D341Med (cell line): ENCODE measurements at places on chromosomes 7 and 10.
A peak's percentile ranks its signal among the peaks of the same experiment; 100 is the strongest.

DNA sequence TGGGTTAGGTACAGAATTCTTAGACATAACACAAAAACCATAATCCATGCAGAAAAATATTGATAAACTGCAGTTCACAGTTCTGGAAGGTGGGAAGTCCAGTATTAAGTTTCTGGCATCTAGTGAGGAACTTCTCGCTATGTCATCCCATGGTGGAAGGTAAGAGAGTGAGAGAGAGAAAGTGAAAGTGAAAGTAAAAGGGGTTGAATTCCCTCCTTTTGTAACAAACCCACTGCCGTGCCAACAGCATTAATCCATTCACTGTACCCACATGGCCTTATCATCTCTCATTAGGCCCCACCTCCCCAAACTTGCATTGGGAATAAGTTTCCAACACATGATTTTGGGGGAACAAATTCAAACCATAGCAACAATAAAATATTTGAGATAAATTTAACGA, 17.1 kb downstream of the ZNF485 start:
- DNase-seq = no peak

GRCh38 chr7:77254429-77254828, 54.8 kb upstream of the FGL2 start:
- DNase-seq = no peak

DNA sequence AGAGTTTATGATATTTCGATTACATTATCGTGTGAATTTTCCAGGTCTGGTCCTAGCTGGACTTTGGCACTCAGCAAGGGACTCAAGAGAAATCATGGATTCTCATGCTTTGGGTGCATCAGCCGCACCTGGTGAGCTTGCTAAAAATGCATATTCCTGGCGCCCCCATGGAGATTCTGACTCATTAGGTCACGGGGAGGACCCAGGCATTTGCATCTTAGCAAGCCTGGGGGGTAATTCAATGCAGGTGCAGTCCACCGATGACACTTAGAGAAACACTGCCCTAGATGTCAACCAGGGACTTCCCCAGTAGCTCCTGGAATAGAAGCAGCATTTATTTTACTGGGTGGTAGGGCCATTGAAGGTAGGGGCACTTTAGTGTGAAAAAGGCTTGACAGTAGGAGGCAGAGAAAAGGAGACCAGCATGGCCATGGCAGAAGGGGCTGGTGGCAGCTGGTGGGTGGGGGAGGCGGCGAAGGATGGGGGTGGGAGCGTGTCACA, 29.9 kb upstream of the PDCD4 start:
- DNase-seq = no peak

DNA sequence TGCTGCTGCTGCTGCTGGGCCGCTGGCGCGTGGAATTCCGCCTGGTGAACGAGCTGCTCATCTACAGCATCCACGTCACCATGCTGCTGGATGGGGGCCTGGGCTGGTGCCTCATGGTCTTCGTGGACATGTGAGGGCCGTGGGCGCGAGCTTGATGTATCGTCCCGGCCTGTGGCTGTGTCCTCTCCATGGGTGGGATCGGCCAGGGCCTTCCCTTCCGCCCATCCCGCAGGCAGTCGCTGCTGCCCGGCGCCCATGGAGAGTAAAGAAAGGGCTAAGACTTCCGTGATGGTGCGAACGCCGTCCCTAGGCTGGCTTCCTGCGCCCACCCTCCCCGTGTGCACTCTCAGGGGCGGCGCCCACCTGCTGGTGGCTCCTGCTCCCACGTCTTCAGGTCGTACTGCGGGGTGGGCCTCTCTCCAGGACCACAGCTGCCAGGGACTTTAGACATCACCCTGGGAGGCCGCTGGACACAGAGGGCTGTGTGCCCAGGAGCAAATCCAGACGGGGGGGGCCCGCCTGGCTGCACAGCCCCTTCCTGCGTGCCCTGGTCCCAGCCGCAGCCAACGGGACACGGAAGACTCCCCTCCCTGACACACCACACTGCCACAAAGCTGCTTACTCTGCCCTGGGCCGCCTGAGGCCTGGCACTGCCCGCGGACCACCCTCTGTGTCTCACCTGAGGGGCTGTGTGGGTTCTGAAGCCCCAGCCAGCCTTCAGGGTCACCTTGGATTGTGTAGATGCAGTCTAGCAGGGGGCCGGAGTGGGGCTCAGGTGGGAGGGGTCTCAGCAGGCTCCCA, 167.5 kb downstream of the SEPTIN7 start:
- DNase-seq = no peak

GRCh38 chr7:69189406-69189805, 408.9 kb upstream of the AUTS2 start:
- DNase-seq = peak; percentile 51
